ENCODE measurements at places on chromosomes 1 and 21. TPM values are rescaled to one million over a fixed set of nuclear protein-coding genes. Genes with fewer than 3 reads are reported as not detected.

Gene TNFRSF18
- 175 TPM for total RNA-seq

Gene PRAMEF7
- not detected for total RNA-seq

Gene CLCA2
- not detected for total RNA-seq

Gene KRTAP12-2
- not detected for total RNA-seq

Gene LAMB3
- 5.7 TPM for total RNA-seq

Gene INTS7
- 37.2 TPM for total RNA-seq

Gene TMEM125
- not detected for total RNA-seq

Gene CFHR1
- total RNA-seq = not detected

Gene LGALS8
- 113 TPM for total RNA-seq

Gene CRABP2
- 1.8 TPM for total RNA-seq

Gene TNNT2
- total RNA-seq = not detected

Gene SERINC2
- 0.10 TPM for total RNA-seq

Gene PPIAL4G
- total RNA-seq = 1.0 TPM

Gene AADACL4
- total RNA-seq = not detected

Gene FCRL1
- total RNA-seq = not detected

Gene OR2L2
- 0.07 TPM for total RNA-seq

Gene CNKSR1
- total RNA-seq = 3.9 TPM

Gene KCNN3
- total RNA-seq = 0.07 TPM

Gene CFHR3
- total RNA-seq = not detected

Gene AMY2A
- total RNA-seq = not detected

Gene SLC19A2
- total RNA-seq = 8.0 TPM

Gene LORICRIN
- total RNA-seq = not detected

Gene FLG2
- total RNA-seq = not detected

Gene TGFB2
- 0.12 TPM for total RNA-seq

Gene C8B
- total RNA-seq = not detected

Gene CCDC27
- not detected for total RNA-seq

Gene TMEM269
- 0.32 TPM for total RNA-seq

Gene CSF1
- total RNA-seq = 215 TPM

Gene PLA2G2C
- 1.0 TPM for total RNA-seq

Gene GREM2
- total RNA-seq = 1.1 TPM

Gene SHISAL2A
- total RNA-seq = 10.3 TPM

Gene SH3BGR
- 1.2 TPM for total RNA-seq

Gene GUCA2B
- not detected for total RNA-seq

Gene SERTAD4
- total RNA-seq = not detected

Gene MIXL1
- not detected for total RNA-seq

Gene MYOG
- not detected for total RNA-seq

Gene LCE2A
- not detected for total RNA-seq

Gene CHI3L1
- not detected for total RNA-seq

Gene VSIG8
- total RNA-seq = not detected

Gene TSPEAR
- not detected for total RNA-seq

Gene LDLRAD1
- not detected for total RNA-seq

Gene TNNI3K
- total RNA-seq = not detected

Gene CELSR2
- 4.2 TPM for total RNA-seq

Gene PKN2
- total RNA-seq = 32.6 TPM

Gene C1orf74
- 1.6 TPM for total RNA-seq

Gene FUCA1
- 5.9 TPM for total RNA-seq
